ENCODE measurements at places on chromosomes 7 and 10.

GRCh38 chr7:103855671-103856070 is 133.8 kb downstream of the RELN start:
- no peak for DNase-seq

DNA sequence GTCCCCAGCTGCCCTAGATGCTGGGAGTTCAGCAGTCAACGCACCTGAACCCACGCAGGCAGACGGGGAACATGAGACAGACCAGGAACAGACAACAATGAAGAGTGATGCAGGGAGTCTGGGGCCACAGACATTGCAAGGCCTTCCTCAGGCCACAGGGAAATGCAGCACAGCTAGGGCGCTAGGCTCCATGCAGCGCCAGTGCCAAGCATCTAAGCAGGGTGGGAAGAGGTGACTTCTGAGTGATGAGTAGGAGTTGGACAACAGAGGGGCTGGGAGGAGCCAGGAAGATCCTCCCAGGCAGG is 7.7 kb upstream of the RET start:
- no peak for DNase-seq

DNA sequence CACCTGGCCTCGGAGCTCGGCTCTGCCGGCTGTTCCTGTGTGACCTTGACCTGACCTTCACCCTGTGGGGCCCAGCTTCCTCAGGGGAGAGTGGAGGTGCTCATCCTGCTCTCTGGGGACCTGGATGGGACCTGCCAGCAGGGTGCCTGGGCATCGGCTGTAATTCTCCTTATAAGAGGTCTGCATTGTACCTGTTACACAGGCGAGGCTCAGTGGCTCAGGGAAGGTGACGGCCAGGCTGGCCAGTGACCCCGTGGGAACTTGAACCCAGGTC is 29.0 kb downstream of the RET start:
- DNase-seq, result no peak

GRCh38 chr10:121078036-121078435 is 226.9 kb downstream of the WDR11 start:
- DNase-seq, result no peak

- no peak for DNase-seq
Observed at GRCh38 chr10:59181668-59182067, 5.2 kb downstream of the PHYHIPL start.

GRCh38 chr7:127950233-127950935 is 80.9 kb downstream of the LRRC4 start:
- DNase-seq, result no peak

GRCh38 chr7:22420973-22421635 is 64.2 kb upstream of the RAPGEF5 start:
- DNase-seq, result no peak

DNA sequence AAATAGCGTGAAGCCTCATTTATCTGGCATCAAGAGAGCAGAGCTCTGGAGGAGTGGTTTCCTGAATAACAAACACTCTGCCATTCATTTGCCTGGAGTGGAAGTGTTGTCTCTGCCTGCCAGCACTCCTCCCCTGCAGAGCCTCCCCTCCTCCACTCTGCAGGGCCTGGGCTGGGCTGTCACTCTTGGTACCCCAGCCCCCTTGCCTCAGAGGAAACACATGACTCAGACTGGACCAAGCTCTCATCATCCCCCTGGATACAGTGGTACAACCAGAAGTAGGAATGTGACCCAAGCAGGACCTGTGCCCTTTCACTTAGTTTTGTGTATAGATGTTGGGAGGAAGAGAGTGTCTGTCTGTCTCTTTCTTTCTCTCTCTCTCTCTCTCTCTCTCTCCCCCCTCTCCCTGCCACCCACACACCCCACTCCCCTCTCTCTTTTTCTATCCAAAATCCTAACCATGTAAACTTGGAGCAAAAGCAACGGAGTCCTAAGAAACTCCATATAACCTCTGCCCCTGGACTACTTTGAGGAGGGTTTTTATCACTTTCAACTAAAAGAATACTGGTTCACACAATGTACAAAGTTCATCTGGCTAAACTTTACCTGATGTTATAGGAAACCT is 43.9 kb downstream of the DOCK4 start:
- no peak for DNase-seq

DNA sequence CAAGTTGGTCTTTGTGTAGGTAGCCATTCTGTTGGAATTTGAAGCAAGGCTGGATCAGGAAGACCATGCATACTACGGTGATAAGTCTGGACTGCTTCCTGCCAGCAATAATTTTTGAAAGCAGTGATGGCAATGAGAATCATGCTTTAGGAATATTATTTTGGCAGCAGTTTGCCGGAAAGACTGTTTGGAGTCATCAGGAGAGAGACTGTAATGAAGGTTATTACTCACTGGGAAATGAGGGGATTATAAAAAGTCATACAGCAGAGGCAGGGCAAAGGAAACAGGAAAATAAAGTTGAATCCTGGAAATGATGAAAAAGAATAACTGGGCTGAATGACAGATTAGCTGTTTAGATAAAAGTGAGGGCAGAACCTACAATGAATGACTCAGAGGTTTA is 1136.8 kb upstream of the AUTS2 start:
- DNase-seq, result no peak

DNA sequence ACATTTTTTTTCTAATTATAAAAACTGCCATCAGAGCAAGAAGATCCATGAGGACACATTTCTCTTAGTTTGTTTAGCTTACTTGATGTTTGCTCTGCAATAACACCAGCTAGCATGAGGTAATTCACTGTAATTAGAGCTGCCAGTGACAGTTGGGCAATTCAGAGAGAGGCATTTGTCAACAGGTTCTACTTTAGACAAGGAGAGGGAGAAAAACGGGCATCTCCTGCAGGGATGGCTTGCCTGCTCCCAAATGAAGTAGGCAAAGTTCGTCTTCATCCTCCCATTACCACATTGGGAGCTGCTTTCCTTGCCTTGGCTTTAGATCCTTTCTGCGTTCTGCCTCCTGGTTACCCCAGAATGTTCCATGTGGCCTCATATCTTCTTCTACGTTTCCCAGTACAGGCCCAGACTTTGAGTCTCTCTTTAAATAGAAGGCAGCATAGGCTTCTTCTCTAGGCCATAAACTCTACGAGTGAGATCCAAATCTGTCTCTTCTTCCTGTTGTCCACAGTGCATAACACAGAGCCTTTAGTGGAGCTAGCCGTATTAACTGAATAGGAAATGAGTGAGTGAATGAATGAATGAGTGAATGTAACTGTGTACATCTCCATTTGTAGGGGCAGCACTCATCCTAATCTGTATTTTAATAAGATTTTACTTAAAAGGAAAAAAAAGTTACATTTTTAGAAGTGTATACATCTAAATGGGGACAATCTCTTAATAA is 21.2 kb downstream of the ASB15 start:
- no peak for DNase-seq

DNA sequence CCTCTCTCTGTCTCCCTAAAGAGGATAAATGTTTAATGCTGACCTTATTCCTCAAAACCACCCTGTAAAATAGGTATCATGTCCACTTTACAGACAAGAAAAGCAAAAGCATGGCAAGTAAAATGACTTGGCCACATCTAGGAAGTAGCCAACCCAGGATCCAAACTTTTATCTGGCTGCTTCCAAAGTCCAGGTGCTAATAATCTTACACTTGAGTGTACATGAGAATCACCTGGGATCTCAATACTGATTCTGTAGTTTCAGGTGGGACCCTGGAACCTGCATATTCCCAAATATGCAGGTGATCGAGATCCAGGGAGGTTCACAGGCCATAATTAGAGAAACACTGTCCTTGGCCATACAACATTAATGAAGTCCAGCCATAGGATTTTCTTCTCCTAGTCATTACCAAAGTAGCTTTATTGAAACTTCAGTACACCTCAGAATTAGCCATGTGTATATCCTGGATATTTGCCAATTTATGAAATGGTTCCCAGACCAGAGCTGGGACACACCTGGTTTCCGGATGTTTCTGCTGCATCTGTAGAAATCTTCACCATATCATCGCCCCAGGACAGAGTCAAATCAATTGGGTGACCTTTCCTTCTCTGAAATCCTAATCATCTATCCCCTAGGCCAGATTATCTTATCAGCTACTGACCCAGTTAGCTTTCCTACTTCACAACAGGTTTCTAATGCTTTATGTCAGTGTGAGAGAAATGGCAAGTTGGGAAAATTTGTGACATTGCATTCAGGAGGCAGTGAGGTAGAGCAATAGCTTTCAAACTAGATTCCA is 119.1 kb upstream of the KMT2E start:
- no peak for DNase-seq

- no peak for DNase-seq
Observed at GRCh38 chr7:50497968-50498367, 47.8 kb upstream of the FIGNL1 start.

GRCh38 chr7:56097700-56098099 is 4.9 kb upstream of the PHKG1 start:
- no peak for DNase-seq

- no peak for DNase-seq
Observed at GRCh38 chr10:33974976-33975478, 640.6 kb upstream of the NRP1 start.

- no peak for DNase-seq
Observed at GRCh38 chr10:11962176-11962575, 80.4 kb downstream of the UPF2 start.

DNA sequence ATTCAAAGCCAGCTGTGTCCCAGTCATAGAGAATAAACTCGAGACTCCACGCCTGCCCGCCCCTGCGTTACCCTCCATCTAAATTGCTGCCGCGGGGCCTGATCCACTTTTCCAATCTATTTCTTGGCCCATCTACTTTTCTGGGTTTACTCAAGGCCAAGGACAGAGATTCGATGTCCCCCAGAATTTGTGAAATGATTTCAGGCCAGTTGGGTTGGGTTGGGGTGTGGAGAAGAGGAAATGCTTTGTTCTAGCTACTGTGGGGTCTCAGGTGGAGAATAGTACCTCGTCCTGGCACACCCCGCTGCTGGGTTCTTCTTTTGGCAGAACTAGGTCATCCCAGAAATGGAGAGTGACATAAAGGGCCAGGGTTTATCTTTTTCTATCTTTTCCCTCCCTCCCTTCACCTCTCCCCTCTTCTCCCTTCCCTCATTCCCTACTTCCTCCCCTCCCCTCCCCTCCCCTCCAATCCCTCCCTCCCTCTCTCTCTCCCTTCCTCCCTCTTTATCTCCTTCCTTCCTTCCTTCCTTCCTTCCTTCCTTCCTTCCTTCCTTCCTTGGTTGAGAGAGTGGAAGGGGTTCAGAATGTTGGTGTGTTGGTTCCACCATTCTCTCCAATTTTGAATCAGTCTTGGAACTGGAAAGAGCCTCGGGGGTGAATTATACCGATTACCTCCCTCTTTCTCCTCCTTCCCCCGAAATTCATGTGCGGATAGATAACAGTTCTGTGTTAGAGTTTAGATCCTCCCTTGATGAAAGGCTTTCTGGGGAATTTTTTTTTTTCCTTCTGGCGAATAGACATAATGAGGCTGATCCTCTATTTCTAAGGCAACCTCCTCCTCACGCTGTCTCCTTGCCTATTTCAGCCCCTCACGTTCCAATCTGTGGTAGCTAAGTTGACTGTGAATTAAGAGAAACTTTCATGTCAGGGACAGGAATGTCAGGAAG is 1.2 kb upstream of the TMEM229A start:
- no peak for DNase-seq

DNA sequence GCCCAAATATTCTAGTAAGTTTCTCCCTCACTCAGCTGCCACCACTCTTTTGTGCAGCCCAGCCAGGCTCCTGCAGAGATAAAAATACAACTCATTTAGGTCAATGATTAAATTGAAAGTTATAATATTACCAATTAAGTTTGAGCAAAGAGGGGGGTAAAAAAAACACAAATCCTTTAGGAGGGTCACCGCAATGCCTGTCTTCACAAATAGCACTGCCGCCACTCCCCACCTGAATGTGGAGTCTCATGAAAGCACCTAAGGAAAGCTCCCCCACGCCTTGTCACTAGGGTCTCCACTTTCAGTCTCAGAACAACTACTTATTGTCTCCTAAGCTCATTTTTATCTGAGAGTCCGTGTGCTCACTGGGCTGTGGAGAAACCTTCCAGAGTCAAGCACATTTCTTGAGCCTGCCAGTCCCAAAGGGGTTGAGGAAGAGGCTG is 148.7 kb downstream of the FGFR2 start:
- no peak for DNase-seq

- no peak for DNase-seq
Observed at GRCh38 chr7:51031216-51031615, 248.5 kb upstream of the GRB10 start.

DNA sequence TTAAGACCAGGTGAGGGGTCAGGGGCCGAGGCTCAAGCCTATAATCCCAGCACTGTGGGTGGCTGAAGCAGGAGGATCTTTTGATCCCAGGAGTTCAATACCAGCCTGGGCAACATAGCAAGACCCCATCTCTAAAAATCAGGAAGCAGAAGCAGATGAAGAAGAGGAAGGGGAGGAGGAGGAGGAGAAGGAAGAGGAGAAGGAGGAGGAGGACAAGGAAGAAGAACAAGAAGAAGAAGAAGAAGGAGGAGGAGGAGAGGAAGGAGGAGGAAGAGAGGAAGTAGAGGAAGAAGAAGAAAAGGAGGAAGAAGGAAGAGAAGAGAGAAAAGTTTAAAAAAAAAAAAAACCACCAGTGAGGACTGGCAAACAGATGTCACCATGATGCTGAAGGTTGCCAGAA is 92.0 kb upstream of the TMEM26 start:
- no peak for DNase-seq

- no peak for DNase-seq
Observed at GRCh38 chr10:29304995-29305335, 16.1 kb downstream of the LYZL1 start.

DNA sequence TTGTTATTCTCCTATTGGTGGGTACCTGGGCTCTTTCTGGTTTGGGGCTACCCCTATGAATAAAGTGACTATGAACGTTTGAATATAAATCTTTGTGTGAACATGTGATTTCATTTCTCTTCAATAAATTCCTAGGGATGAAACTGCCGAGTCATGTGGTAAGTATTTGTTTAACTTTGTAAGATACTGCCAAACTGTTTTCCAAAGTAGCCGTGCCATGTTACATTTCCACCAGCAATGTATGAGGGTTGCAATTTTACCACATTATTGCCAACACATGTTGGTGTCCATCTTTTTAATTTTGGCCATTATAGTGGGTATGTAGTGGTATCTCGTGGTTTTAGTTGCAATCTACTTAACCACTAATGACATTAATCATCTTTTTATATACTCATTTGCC is 94.7 kb downstream of the ZNRF2 start:
- DNase-seq, result no peak

Data from cortex of kidney (tissue), 1 donor.